ENCODE measurements at places on chromosomes 3 and 15. TPM values are rescaled to one million over a fixed set of nuclear protein-coding genes. Genes with fewer than 3 reads are reported as not detected.

The C3orf22 gene
- not detected for total RNA-seq

The FAM227B gene
- total RNA-seq: 5.6 TPM

The BAHD1 gene
- 24.9 TPM for total RNA-seq

The HAUS2 gene
- total RNA-seq: 56.7 TPM

- H3K27ac ChIP-seq: peak overlapping the region; percentile 76
- H3K4me3 ChIP-seq: peak overlapping the region; percentile 97
- peaks cover 22% of the 10 kb centered on the region for H3K4me1 ChIP-seq
These were observed 618 bp upstream of the MON1A start for GRCh38 chr3:49930168-49930690.

DNA sequence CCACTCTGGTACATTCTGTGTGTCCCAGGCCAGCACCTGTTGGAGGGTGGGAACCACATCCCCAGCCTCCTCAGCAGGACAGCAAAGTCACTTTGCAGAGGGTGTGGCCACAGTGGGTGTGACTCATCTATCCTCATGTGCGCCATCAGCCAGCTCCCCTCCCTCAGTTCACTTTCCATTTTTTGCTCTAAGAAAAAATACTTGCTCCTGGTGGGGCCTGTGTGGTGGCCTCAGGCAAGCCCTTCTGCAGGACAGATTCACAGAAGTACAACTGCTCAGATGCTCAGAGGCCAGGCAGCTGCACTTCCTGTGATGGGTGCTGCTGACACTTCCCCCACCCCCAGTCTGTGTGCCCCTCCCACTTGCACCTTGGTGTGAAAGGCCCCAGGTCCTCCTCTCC lies 78.3 kb upstream of the ALDH1L1 start:
- no peak overlapping the region for H3K27ac ChIP-seq
- no peak overlapping the region for H3K4me3 ChIP-seq
- no peaks in the 10 kb centered on the region for H3K27me3 ChIP-seq
- DNase-seq: no peak
- no peaks in the 10 kb centered on the region for H3K36me3 ChIP-seq

GRCh38 chr15:66849746-66850077 lies 147.7 kb downstream of the SMAD6 start:
- no peaks in the 10 kb centered on the region for H3K36me3 ChIP-seq
- no peak overlapping the region for H3K27ac ChIP-seq
- H3K27me3 ChIP-seq: no peaks in the 10 kb centered on the region
- H3K4me3 ChIP-seq: no peak overlapping the region
- no peaks in the 10 kb centered on the region for H3K4me1 ChIP-seq
- no peak for DNase-seq

DNA sequence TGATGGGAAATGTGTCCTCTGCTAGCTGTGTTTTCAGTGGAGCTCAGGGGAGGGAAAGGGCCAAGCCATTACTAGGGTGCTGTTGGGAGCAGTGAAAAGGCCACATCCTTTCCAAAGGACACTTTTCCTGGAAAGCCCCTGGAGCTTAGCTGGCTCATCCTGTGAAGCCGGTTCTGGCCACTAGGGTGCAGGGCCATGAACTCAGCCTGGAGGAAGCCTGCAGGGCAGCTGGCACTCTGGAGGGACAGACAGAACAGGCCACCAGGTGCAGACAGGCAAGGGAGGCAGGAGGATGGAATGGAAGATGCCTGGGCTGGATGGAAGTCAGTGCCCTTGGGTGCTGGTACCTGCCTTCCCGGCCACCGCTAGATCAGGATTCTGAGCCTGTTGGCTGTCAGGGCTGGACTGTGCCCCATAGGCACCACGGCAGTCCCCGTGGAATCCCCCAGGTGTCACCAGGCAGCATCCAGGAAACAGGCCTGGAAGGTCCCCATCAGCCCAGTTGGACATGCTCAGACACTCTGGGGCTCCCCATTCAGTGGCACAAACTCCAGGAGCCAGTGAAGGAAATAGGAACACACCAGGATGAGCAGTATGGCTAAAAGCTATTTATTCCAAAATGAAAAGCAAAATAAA lies 76.2 kb upstream of the C2CD4B start:
- H3K27ac ChIP-seq: no peak overlapping the region
- no peaks in the 10 kb centered on the region for H3K36me3 ChIP-seq

GRCh38 chr3:53169045-53169831 lies 8.2 kb downstream of the PRKCD start:
- H3K4me1 ChIP-seq: no peaks in the 10 kb centered on the region
- H3K4me3 ChIP-seq: no peak overlapping the region
